ENCODE measurements at places on chromosomes 11 and 22.

DNA sequence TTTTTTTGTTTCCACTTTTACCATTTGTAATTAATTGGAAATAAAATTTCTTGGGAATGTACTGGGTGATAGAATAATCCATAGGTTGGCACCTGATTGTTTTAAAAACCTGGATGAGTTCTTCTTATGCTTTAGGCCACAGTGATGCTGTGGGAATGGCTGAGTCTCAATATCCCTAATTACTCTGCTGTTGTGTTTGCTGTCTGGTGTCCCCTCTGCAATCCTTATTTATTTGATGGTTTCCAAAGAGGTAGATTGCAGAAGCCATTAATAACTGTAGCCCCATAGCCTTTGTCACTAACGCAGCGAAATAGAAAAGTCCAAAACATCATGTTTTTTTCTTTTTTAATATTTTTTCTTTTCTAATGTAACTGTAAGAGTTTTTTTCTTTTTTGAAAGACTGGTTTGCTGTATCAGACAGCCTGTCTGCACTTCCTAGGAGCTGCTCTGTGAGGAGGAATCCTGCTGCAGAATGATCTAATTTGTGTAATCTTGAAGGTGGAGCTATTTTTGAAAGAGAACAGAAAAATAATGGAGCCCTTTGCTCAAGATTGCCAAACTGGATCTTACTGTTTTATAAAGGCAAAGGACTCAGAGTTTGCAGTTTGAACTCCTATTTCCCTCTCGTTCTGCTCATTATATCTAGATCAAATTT, 14.9 kb downstream of the PACS1 start:
- DNase-seq = no peak

DNA sequence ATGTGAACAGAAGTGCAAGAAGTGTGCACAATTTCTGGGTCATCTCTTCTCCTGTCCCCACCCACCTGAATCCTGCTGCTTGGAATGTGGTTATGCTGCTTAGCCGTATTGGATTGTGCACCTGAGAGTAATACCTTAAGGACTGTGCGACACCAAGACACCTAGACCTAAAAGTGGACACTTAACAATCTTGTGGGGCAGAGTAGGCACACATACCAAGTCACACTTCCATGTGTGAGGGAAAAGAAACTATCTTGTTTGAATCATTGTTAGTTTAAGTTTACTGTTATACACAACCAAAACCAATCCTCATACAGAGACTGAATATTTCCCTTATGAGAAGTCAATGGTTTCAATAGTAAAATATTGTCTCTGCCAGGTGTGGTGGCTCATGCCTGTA, 93.7 kb downstream of the CCDC83 start:
- no peak for DNase-seq

- DNase-seq = peak; percentile 48
Observed at GRCh38 chr11:122365610-122366360, 249.8 kb upstream of the BLID start.

GRCh38 chr11:43556612-43557375, 123.7 kb upstream of the HSD17B12 start:
- DNase-seq = no peak

GRCh38 chr11:118343981-118344515, at the start of gene CD3G:
Gene CD3G (plus strand): TSS chr11:118344344. CDS start chr11:118344424, 80 bp downstream.
- no peak for DNase-seq

DNA sequence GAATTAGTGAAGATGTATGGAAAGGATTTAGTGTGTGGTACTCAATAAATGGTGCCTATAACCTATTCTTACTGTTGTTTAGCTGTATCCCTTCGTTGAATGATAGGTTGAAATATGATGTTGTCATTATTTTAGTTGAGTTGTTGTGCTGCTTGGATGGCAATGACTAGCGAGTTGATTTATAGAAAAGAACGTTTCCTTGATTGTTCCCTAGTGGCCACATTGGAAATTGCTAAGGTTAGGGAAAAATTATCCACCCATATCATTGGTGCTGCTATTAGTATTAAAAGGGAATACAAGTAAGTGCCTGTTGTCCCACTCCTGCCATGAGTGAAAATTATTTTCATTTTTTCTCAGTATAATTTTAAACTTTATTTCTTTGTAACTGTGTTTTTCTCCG, 14.5 kb downstream of the EMSY start:
- no peak for DNase-seq

DNA sequence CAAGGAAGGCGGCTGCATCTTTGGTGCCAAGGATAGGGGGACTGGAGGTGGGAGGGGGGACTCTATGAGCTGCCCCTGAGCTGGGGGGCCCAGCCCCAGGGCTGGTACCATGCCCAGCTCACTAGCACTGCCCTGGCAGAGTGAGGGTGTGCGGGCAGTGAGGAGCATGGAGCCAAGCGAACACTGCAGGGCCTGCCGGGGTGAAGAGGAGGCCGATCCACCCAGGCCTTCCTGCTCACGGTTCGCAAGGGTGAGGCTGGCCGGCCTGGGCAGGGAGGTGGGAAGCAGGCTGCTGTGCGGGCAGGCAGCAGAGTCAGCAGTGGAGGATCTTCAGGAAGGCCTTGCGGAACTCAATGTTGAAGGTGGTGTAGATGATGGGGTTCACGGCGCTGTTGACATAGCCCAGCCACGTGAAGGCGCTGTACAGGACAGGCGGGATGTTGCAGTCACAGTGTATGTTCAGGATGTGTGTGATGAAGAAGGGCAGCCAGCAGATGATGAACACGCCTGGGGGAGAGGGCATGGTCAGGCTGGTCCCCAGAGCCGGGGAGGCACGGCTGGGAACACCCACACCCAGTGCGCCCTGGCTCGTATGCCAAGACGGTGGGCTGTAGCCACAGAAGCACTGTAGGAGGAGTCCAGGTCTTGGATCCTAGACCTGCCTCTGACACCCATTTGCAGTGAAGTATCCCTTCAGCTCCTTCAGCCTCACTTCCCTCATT, 23.0 kb downstream of the ANKK1 start:
- DNase-seq = no peak

GRCh38 chr11:104254347-104254746, 90.4 kb upstream of the PDGFD start:
- no peak for DNase-seq

GRCh38 chr22:36757668-36758211, 18.2 kb downstream of the IFT27 start:
- peak; percentile 73 for DNase-seq

GRCh38 chr11:60240662-60241061, 2.3 kb downstream of the MS4A4E start:
- no peak for DNase-seq

DNA sequence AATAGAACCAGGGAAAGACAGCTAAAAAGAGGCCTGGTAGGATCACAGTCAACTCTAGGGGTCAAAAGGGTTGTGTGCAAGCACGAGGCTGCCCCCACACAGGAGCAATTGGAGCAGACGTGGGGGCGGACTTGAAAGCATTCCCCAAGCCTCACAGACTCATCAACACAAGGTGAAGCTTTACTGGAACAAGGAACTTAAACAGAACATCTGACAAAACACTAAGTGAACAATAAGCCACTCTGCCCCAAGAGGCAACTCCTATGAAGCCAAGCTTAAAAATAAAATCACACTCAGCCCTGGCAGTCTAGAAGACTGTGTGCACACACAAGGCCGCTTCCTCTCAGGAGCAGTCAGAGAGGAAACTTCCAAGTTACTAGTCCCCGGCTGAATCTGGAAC, 32.2 kb upstream of the TEAD1 start:
- peak; percentile 24 for DNase-seq

Measured in AG10803 (cell line).